ENCODE measurements at places on chromosomes 12 and 14.

- DNase-seq, result peak; percentile 80
Measured at GRCh38 chr14:36105401-36105800, 71.1 kb downstream of the PTCSC3 start.

GRCh38 chr14:44820230-44820964 lies 141.3 kb downstream of the KLHL28 start:
- DNase-seq, result no peak

GRCh38 chr12:96493106-96493505 lies 3.7 kb downstream of the CFAP54 start:
- no peak for DNase-seq

GRCh38 chr12:53151039-53151438 lies 29.5 kb upstream of the ZNF740 start:
- no peak for DNase-seq

- DNase-seq, result no peak
Measured at GRCh38 chr12:14239935-14240872, 125.3 kb upstream of the ATF7IP start.

DNA sequence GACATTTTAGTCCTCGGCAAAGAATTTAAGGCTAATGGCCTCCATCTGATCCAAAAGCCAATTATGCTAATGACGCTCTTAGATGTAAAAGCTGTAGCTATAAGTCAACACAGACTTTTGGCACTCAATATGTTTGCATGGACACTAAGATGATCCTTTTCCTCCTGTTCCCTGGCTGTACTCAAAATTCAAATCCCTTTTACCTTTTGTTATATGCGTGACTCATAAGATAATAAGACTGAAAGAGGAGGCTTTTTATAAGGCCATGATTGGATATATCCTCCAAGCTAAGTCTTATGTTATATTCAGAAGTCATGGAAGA lies 89.8 kb downstream of the PDZRN4 start:
- no peak for DNase-seq

DNA sequence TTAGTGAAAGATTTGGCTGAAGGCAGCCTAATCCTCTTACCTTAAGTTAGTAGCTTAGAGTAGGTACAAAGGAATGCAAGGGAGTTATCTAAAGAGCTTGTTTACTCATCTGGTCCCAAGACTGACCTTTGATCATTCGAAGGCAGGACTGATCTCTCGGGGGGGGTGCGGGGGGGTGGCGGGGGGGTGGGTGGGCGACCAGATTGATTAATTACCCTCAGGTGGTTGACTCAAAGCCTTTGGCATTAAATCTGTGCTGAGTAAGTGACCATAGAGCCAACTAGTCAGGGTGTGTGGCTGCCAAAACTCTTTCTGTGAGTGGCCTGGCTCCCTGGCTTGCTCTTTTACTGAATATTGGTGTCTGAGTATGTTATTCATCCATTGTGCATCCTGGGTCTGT lies 731.9 kb upstream of the FBXO33 start:
- no peak for DNase-seq

DNA sequence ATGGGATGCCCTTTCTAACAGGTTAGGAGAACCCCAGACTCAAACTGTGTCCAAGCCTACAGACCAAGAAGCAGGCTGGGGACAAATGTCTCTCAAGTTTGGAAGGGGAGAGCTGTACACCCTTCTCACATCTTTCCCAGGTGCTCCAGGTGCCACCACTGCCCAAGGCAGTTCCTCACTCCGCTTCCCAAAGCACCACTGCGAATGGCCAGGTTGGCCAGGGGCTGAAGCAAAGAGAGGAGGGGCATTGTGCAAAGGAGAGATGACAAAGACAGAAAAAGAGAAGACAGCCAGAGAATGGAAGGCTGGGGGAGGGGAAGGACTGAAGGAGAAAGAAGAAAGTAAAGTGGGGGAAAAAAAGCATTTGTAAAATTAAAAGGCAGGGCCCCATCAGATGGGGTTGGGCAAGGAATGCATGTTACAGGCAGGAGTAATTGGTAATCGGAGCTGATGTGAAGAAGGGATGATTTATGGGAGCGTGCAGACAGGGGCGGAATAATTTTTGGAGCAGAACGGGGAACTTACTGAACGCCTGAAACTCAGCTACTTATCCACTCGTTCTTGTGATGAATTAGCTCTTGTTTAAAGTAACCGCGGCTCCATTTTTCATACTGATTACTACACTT lies 165.8 kb downstream of the ESRRB start:
- peak; percentile 6 for DNase-seq

DNA sequence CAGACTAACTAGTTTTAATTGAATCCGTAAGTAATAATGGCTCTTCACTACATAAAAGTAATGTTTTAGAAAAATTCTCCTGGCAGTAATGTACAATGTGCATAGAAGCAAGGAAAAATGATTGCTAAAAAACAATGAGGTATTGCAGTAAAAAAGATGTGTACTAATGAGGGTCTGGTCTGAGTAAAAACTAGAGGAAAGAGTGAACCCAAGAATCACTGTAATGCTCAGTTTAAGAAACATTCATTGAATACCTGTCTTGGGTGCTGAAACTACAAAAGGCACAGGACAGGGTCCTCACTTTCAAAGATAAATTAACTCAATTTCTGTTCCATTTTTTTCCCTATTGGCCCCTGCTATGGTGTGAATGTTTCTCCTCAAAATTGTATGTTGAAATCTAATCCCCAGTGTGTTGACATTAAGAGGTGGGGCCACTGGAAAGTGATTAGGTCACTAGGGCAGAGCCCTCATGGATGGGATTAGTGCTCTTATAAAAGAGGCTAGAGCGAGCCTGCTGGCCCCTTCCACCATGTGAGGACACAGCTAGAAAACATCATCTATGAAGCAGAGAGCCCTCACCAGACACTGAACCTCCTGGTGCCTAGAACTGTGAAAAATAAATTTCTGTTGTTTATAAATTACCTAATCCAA lies 51.6 kb downstream of the RPS6KA5 start:
- DNase-seq, result no peak

GRCh38 chr12:87283111-87283510 lies 746.1 kb downstream of the C12orf50 start:
- DNase-seq, result no peak

- DNase-seq, result no peak
Measured at GRCh38 chr14:24959791-24960331, 90.1 kb downstream of the STXBP6 start.

DNA sequence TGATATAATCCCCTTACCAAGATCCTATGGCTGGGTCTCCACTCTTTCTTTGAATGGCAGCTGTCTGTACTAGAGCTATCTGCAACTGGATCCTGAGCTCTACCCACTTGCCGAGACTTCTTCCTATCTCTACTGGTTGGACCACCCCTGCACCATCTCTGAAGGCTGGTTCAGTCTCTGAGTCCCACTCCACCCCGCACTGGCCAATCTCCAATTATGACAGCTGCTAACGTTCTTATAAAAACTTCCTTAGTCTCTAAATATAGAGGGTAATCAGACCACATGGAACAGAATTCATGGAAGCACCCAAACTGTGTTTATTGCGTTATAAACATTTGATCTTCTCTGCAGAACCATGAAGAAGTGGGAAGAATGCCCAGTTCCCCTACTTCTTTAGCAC lies 186.6 kb upstream of the EEA1 start:
- no peak for DNase-seq

DNA sequence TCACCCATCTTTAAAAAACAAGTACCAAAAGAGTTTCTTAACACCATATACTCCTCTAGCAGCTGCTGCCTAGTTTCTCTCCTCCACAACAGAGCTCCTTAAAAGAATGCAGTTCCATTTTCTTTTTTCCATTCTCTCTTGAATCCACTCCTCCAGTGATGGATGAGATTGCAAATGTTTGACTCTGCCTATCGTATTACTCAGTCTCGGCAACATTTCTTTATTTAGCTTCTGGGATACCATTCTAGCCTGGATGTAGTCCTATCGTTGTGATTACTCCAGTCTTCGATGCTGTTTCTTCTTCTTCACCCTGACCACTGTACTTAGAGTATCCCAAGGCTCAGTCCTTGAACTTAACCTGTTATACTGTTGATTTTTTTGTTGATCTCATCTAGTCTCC lies 30.8 kb downstream of the CAND1 start:
- DNase-seq, result no peak

- DNase-seq, result no peak
Measured at GRCh38 chr14:87217023-87217422, 776.0 kb downstream of the GALC start.

GRCh38 chr14:102971314-102971713 lies 48.9 kb downstream of the AMN start:
- peak; percentile 71 for DNase-seq

- no peak for DNase-seq
Measured at GRCh38 chr12:25121916-25122315, 73.0 kb downstream of the DNAI7 start.

- DNase-seq, result no peak
Measured at GRCh38 chr12:58873496-58873895, 46.8 kb downstream of the LRIG3 start.

DNA sequence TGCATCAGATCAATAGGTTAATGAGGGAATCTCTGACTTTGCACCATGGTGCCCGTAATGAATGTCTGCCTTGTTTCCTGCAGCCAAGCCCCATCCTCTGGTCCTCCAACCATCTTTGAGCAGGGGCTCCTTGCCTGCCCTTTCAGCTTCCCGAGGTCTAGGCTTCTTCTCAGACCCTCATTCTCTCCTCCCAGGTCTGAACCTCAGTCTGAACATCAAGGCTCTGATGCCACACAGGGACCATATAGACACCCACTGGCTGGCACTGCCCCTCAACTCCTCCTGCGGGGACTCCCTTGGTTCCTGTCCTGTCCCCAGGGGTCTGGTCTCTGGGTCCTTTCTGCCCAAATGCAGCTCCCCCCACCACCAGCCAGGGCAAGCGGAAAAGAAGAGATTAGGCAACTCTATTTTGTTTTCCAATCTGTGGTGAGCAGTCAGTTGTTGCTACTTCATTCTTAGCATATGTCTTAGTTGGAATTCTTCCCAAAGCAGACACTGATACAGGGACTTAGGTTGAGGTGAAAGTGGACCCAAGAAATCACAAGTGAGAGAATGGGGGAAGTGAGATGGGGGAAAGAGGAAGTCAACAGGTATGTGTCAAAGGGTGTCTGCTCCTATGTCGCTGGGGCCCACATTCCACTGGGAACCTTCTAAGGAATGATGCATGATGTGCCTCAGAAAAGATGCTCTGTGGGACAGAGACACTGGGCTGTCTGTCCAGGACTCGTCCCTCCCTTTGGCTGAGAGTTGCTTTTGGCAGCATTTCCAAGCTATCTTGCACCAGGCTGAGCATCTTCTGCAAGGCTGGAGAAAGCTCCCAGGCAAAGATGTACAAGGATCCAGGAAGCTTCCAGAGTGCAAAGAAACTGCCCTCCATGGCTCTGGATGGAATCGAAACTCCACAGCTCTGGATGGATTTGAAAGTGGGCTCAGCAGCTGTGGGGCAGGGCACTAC lies 1096.5 kb upstream of the TMEM132C start:
- no peak for DNase-seq

GRCh38 chr14:22524784-22525161 lies 64.3 kb downstream of the DAD1 start:
- DNase-seq, result no peak

- DNase-seq, result no peak
Measured at GRCh38 chr14:48849741-48850322, 736.3 kb downstream of the RPS29 start.

- no peak for DNase-seq
Measured at GRCh38 chr12:24739106-24739779, 209.7 kb downstream of the BCAT1 start.

DNA sequence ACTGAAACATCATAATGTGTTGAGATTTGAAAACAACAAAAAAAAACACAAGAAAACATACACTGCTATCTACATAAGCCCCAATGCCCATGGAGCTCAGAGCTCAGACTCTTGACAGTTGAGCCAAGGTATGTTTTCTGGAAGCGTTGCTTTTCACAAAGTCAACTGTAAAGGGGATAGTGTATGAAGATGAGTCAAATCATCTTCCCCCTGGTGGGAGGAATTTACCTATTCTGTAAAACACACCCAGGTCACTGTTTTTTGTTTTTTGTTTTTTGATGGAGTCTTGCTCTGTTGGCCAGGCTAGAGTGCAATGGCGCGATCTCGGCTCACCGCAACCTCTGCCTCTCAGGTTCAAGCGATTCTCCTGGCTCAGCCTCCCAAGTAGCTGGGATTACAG lies 361.4 kb upstream of the DIO2 start:
- no peak for DNase-seq

GRCh38 chr12:24080465-24080864 lies 131.0 kb upstream of the SOX5 start:
- DNase-seq, result no peak

Data from thyroid gland (tissue), 4 donors.